ENCODE measurements at places on chromosomes 2 and 18.
A peak's percentile ranks its signal among the peaks of the same experiment; 100 is the strongest.

- DNase-seq: no peak
Observed at GRCh38 chr2:216340280-216340631, 32.0 kb downstream of the MARCHF4 start.

DNA sequence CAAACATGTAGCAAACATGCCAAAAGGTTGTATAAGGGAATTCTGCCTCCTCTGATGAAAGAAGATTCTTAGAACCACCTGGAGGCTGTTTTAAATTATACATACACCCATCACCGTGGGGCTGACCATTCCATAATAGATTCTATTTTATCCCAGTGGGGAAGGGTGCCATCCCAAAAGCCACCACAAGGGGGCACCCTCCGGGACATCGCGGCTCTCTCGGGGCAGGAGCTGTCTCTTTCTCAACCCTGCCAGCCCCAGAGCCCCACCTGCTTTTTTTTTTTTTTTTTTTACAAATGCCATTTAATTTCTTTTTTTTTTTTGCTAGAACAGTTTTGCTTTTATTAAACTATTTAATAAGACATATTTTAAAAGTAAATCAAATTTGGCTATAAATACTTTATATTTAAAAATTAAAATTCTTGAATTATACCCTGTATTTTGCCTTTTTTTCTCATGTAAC is 8.6 kb upstream of the MTCL1 start:
- peak; percentile 78 for DNase-seq

GRCh38 chr2:202121532-202122162 is 48.6 kb downstream of the KIAA2012 start:
- DNase-seq: no peak

DNA sequence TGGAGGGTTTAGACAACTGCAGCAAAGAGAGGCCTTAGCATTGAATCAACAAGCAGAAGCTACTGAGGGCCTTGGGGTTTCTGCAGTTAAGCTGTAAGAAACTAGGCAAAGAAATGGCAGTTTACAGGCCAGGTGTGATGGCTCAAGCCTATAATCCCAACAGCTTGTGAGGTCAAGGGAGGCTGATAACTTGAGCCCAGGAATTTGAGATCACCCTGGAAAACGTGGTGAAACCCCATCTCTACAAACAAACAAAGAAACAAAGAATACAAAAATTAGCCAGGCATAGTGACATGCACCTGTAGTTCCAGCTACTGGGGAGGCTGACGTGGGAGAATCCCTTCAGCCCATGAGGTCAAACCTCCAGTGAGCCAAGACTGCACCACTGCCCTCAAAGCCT is 421.6 kb upstream of the CHST9 start:
- no peak for DNase-seq

Measured in CD4-positive, alpha-beta T cell treated with Interleukin-17A for 4 hours (primary cell).